ENCODE measurements at places on chromosomes 6 and 20.
A peak's percentile ranks its signal among the peaks of the same experiment; 100 is the strongest.

- no peak for DNase-seq
Measured at GRCh38 chr6:165695722-165696515, 32.9 kb upstream of the PDE10A start.

- no peak for DNase-seq
Measured at GRCh38 chr20:46351357-46352058, 43.2 kb upstream of the CDH22 start.

- DNase-seq, result no peak
Measured at GRCh38 chr6:151639750-151640149, 145.9 kb downstream of the CCDC170 start.

DNA sequence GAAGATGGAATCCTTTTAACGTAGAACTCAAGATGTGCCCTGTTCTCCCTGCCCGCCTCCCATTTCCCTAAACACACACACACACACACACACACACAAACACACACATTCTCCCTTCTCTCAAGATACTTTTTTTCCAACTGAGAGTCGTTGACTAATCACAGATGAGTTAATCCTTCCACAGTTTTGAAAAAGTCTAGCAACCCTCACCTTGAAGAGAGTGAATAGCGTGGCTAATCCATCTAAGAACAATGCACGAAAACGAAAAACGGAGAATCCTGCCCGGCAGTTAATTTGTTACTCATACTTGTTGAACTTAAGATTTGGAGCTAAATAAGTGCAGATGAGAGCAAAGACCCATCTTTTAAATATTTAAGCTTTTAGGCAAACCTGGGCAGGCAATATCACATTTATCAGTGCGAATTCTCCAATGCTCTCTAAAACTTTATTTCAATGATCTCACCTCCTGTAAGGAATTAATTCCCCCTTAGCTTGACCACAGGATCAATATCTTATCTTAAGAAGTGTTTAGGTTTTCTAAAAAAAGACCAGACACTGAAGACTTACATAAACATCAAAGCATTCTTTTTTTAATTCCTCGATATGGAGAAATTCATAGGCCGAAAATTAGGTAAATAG, 1.1 kb downstream of the AGPAT4 start:
- DNase-seq, result no peak

DNA sequence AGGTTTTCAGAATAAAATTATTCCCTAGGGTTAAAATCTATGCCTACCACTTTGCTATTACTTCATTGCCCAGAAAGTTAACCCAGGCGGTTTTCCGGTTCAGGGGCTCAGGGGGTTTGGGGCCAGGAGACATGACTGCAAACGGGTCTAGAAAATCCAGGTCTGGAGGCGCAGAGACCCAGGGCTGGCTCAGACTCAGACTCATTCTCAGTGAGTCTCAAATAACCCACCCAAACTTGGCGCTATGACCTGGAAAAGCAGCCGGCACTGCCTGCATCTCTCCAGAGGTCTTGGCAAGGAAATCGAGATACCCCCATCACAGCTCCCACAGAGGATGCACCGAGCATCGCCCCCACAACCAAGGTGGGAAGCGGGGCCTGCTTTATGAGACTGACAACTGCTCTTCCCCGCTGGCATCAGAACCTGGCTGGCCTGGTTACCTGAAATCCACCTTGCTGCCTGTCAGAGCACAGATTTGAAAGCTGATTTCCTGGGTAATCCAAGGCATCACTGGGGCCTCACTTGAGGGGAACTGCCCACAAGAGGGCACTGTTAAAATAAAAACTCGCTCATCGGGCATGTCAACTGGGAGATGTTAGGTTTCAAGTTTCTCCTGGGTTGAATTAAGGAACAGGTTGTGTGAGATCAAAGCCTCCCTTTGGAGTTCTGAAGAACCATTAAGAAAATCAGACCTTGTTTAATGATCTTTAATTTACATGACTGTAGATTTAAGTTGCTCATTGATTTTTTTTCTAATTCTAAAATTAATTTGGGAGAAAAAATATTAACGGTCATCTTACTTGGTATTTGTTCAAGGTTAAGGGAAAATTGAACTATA, 55.1 kb downstream of the KIF16B start:
- DNase-seq, result no peak

DNA sequence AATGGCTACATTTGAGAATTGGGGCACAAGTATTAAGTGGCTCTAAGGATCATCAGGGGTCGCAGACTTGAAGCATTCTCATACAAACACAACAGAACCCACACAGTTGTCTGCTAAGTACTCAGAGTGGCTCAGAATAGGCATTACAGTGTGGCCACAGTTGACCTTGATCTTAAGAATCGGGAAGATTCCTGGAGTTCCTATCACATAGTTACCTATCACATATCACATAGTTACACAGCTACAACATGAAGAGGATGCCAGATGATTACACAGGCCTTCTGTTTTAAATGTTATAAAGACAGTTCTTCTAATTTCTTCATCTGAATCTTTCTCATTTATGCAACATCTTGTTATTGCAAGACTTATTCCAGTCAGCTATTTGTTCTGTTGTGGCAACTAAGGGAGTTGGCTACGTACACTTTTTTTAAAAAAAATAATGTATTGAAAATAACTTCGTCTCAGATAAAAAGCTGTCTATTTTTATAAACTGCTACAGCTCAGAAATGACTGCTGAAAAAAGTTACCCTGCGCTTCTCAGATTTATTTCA, 129.0 kb downstream of the REV3L start:
- no peak for DNase-seq

DNA sequence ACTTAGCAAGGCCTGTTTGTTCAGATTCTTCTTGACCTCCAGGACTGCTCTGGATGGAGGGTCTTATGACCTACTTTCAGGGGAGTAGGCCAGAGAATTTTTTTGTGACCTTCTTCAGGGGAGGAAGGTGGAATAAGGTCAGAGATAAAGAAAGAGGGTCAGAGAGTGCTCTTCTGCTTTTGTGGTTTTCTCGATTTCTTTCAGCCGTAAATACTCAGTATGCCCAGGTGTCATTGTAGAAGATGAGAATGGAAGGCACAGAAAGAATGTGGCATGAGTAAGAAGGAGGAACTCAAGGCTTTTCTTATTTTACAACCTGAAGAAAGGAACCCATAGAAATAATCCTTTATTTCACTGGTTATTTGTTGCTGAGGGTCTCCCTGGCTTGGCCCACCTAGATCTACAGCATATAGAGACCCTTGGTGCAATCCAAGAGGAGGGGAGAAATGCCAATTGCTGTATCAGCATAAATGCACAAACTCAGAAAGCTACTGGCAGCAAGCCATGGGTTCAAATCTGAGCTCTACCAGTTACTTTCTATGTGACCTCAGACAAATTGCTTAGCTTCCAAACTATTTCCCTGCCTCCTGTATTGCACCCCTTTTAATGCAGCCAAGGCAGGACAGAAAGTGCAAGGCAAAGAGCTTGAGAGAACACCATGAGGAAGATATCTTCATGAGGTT, 68.0 kb downstream of the OLIG3 start:
- no peak for DNase-seq

DNA sequence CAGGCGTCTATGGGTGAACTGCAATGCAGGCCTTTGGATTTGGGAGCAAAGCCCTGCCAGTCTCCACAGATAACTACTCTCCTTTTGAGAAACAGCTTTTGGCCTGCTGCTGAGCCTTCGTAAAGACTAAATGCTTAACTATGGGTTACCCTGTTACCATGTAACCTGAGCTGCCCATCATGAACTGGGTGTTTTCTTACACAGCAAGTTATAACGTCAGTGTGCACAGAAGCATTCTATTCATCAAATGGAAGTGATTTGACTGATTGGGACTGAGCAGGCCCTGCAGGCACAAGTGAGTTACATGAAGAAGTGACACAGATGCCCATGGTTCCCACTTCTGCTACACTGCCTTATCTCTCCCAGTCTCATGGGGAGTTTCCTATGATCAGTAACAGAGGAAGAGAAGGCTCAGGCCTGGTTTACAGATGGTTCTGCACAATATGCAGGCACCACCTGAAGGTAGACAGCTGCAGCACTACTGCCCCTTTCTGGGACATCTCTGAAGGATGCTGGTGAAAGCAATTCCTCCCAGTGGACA, 319.1 kb downstream of the CD83 start:
- DNase-seq, result no peak

GRCh38 chr6:73394577-73395354, at the start of gene DDX43:
Gene DDX43 (plus strand): TSS chr6:73394828. CDS start chr6:73394906, 78 bp downstream.
- no peak for DNase-seq

DNA sequence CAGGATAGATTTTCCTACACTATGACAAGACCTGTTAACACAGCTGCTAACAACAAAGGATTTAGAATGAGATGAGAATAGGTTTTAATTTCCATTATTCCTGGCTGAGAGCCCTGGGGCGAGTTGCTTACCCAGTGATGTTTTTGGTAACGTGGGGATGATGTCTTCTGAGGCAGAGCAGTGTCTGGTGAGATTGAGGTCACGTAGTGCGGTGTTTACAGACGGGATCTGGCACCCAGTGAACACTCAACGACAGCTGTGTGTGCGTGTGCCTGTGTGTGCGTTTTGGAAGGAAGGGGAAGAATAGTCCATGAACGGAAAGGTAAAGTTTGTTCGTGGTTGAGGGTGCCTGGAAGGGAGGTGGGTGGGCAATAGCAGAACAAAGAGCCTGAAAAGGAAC, 384.7 kb downstream of the C6orf118 start:
- no peak for DNase-seq

DNA sequence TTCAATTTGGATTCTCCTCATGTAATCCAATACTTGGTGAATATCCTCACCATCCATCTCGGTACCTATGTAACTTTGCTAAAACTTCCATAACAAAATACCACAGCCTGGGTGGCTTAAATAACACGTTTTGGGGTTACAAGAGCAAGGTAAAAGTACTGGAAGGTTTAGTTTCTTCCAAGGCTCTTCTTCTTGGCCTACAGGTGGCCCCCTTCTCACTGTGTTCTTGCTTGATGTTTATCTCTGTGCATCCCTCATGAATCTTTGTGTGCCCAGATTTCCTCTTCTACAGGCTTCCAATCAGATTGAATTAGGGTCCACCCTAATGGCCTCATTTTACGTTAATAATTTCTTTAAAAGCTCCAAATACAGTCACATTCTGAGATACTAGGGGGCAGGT, 163.3 kb upstream of the HCRTR2 start:
- no peak for DNase-seq

GRCh38 chr20:59657459-59658046, 53.2 kb downstream of the PHACTR3 start:
- no peak for DNase-seq

GRCh38 chr20:55140631-55141030, 665.2 kb downstream of the DOK5 start:
- no peak for DNase-seq

DNA sequence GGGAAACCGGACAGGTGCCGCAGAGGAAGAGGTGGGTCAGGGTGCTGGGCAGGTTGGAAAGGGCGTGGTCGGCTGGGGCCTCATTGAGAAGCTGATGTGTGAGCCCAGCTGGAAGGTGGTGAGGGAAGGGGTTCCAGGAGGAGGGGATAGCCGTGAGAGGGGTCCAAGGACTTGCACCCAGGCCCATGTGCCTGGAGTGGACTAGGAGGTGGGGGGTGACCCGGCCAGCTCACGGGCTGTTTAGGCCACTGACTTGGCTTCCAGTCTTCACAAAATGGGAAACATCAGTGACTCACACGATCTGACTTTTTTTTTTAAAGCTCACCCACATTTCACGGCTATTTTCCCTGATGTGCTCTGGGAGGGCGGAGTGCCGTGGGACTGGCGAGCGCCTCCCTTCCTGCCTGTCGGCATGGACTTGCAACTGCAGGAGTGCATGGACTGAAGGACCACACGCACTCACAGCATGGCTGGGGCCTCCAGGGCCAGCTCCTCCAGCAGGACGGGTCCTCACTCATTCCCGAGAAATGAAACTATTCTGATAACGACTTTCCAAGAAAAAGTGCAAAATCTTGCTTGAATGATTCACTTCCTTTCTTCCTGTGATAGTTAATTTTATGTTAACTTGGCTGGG, 13.5 kb upstream of the PDE10A start:
- DNase-seq, result no peak

- DNase-seq, result peak; percentile 47
Measured at GRCh38 chr6:100296810-100297544, 167.7 kb downstream of the SIM1 start.

GRCh38 chr6:105892577-105893262, 193.4 kb upstream of the PRDM1 start:
- DNase-seq, result no peak

GRCh38 chr20:5746064-5746463, 4.1 kb upstream of the SHLD1 start:
- no peak for DNase-seq

- DNase-seq, result no peak
Measured at GRCh38 chr20:43096931-43097260, 92.8 kb downstream of the PTPRT start.

- peak; percentile 96 for DNase-seq
Measured at GRCh38 chr6:112037783-112038216, 16.1 kb upstream of the CCN6 start.

- no peak for DNase-seq
Measured at GRCh38 chr20:23130622-23131140, 44.6 kb upstream of the CD93 start.

DNA sequence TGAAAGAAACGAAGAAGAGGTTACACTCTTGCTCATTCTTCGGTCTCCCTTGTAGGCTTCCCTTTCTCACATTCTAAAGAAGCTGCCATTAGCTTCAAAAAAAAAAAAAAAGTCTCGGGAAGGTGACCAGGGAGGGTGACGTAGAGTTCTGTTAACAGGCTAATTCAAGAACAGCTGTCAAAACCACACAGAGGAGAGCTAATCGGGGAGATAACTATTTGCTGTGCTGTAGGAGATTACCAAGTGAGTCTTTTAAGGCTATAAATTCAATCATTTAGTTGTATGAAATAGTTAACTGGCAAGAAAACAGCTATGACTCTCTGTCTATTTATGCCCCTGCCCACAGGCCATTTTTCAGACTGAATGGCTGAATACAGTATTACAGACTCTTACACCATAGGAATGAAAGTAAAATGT, 256.8 kb downstream of the SYNE1 start:
- peak; percentile 75 for DNase-seq

DNA sequence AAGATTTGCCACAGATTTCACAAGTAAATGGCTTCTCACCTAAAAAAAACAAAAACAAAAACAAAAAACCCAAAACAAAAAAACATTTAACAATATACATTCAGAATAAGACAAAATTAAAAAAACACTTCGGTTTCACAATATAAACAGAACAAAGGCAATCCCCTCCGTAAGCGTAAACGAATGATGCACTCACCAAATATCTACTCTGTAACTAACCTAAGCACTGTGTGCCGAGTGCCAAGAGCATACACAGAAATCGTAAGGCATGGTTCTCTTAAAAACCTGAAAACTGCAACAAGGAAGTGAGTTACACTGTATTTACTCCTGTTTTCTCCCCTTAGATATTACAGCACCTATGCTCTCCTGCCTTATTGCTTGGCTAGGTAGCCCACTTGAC, 12.1 kb upstream of the MICAL1 start:
- no peak for DNase-seq
